Naive thymus-derived CD8-positive, alpha-beta T cell (primary cell): ENCODE measurements at places on chromosomes 6 and 20. TPM values are rescaled to one million over a fixed set of nuclear protein-coding genes. Genes with fewer than 3 reads are reported as not detected.

- no peak for DNase-seq
Measured at GRCh38 chr6:44074813-44075646, 52.2 kb downstream of the MRPL14 start.

DNA sequence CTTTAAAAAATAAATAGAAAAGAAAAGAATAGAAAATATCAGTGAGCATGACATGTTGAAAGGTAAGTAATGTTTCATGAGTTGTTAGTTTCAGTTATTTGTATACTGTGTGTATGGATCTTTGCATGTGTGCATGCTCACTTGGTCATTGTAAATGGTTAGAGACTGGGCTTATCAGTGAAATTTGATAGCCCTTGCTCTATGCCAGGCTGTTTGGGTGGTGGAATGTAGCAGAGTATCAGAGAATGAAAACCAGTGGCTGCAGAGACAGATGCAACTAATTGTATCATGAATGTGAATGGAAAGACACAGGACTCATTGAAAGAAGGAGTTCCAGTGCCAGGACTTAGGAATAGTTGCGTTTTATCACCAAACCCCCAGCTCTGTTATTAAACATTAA lies 4.2 kb downstream of the GSTA2 start:
- DNase-seq, result no peak

The GRM4 gene
- not detected for polyA plus RNA-seq

The PGC gene
- not detected for polyA plus RNA-seq
